Pons (tissue), 1 donor: ENCODE measurements at places on chromosomes 6 and 20.

DNA sequence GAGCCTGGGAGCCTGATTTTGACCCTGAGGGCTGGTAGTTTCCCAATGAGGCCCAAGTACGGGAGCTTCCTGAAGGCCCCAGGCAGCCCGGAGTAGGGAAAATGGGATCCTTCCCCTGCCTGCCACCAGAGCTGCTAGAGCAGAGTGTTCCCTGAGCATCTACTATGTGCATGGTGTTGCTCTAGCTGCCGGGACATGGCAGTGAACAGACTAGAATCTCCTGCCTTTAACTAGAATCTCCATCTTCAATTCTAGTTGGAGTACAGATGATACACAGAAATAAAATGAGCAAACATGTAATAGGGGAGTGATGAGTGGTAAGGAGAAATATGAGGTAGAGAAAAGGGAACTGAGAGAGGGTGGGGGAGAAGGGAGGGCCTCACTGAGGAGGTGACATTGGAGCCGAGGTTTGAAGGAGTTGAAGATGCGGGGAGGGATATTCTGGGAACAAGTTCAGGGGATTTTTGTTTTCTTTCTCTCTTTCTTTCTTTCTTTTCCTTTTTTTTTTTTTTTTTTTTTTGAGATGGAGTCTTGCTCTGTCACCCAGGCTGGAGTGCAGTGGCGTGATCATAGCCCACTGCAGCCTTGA lies 18.5 kb downstream of the VSTM2L start:
- no peak for DNase-seq

GRCh38 chr6:10434235-10434634 lies 19.4 kb upstream of the TFAP2A start:
- no peak for DNase-seq

- peak; percentile 51 for DNase-seq
Observed at GRCh38 chr20:50276119-50277063, 85.8 kb downstream of the CEBPB start.

DNA sequence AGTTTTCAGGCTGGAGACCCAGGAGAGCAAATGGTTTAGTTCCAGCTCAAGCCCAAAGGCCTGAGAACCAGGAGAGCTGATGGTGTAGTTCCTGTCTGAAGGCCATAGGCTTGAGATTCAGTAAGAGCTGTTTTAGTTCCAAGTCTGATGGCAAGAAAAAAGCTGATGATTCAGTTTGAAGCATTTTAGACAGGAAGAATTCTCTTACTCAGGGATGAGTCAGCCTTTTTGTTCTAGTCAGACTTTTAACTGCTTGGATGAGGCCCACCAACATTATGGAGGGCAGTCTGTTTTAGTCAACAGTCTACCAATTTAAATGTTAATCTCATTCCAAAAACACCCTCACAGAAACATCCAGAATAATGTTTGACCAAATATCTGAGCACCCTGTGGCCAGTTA lies 2.5 kb downstream of the ZSCAN26 start:
- DNase-seq: no peak

DNA sequence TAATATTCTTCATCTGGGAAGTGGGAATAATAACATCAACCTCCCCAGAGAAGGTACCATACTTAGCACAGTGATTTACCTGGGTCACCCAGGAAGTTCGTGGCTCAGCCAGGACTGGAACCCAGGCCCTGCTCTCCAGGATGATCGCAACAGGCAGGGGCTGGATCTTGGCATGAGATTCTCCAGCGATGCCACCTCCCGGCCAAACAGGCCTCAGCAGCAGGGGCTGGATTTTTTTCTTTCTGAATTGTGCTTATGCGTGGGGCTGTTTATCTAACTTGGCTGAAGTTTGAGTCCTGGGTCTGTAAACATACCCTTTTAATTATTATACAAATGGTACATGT lies 129.5 kb upstream of the PTPN1 start:
- no peak for DNase-seq

DNA sequence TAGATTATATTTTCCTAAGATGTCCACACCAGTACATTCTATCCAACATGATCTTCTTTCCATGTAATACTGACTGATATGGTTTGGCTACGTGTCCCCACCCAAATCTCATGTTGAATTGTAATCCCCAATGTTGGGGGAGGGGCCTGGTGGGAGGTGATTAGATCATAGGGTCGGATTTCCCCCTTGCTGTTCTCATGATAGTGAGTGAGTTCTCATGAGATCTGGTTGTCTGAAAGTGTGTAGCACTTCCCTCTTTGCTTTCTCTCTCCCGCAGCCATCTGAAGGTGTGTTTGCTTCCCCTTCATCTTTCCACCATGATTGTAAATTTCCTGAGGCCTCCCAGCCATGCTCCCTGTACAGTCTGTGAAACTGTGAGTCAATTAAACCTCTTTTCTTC lies 12.2 kb upstream of the HBS1L start:
- no peak for DNase-seq

DNA sequence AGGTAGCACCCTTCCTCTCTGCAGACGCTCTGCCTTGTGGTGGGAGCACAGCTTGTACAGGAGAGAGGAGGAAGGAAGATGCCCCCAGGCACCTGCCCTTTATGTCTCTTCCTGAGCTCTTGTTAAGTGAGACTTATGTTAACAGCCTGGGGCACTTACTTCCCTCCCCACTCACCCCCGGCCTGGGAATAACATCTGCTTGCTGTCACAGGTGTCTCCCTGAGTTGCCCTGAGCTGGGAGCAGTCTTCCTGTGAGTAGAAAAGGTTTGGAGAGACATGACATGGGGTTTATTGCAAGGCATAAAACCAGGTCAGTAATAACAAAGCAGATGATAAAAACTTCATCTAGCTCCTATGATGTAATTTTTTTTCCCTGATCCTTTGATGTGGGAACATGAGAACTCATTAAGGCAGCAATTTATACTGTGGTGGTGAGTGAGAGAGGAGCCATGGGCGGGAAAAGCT lies 1.9 kb downstream of the SSTR4 start:
- DNase-seq: no peak

DNA sequence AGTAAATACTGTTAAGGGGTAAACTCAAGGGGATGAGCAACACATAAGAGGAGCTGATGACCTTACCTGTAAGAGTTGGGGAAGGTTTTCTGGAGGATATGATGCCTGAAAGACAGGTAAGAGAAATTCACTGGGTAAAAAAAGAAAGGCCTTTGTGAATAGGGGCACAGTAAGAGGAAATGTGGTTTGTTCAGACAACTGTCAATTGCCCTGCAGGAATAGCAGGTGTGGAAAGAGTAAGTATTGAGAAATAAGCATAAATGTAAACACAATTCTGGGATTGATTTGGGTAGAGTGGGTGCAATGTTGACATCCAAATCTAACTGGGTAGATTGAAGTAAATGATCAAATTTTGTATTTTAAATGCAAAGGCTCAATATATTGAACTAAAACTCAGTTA lies 670.0 kb downstream of the DHX35 start:
- DNase-seq: no peak
